ENCODE measurements at places on chromosomes 7 and 10.

DNA sequence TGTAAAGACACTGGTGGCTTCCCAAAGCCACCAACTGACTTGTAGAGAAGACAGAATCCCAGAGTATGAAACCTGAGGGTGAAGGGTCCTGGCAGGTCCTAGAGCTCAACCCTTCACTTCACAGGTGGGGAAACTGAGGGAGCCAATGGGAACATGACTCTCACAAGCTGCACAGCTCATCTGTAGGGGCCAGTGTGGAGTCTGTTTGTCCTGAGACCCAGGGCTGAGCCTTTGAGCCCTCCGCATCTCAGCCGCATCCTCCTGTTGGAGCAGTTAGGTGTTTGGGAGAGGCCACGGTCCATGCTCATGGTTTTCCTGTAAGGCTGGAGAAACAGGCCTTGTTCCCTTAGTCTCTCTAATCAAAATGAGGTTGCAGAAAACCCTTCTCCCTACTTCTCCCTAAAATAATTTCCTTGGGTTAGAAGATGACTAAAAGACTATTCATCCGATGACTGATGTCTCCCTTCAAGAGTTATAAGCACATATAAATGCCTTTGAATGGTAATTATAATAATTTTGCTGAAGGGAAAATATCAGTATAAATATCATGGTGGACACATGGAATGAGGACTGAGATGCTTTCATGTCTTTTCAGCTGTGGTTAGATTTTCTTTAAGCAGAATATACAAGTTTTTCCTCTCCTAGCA is 10.3 kb downstream of the HTRA1 start:
- DNase-seq, result no peak

- no peak for DNase-seq
These were observed 296.5 kb upstream of the ZNF32 start for GRCh38 chr10:43945094-43945730.

DNA sequence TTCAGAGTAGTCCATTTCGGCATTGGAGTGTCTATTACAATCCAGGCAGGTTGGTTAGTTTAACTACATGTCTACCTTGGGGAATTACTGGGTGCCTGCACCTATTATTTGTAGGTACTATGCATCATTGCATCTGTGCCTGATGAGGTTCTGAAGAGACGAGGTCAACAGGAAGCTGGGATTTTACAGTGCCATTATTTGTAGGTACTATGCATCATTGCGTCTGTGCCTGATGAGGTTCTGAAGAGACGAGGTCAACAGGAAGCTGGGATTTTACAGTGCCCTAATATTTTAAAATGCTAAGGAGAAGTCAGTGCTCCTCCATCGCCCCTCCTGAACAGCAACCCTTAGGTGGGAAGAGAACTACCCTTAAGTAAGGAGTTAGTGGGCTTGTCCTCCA is 41.7 kb downstream of the NPY start:
- DNase-seq, result no peak

- DNase-seq, result no peak
These were observed 54.2 kb downstream of the DOCK1 start for GRCh38 chr10:126959431-126959830.

- DNase-seq, result no peak
These were observed 9.2 kb downstream of the AGBL3 start for GRCh38 chr7:134995239-134996096.

- no peak for DNase-seq
These were observed 102.0 kb upstream of the DKK1 start for GRCh38 chr10:52212062-52212461.

DNA sequence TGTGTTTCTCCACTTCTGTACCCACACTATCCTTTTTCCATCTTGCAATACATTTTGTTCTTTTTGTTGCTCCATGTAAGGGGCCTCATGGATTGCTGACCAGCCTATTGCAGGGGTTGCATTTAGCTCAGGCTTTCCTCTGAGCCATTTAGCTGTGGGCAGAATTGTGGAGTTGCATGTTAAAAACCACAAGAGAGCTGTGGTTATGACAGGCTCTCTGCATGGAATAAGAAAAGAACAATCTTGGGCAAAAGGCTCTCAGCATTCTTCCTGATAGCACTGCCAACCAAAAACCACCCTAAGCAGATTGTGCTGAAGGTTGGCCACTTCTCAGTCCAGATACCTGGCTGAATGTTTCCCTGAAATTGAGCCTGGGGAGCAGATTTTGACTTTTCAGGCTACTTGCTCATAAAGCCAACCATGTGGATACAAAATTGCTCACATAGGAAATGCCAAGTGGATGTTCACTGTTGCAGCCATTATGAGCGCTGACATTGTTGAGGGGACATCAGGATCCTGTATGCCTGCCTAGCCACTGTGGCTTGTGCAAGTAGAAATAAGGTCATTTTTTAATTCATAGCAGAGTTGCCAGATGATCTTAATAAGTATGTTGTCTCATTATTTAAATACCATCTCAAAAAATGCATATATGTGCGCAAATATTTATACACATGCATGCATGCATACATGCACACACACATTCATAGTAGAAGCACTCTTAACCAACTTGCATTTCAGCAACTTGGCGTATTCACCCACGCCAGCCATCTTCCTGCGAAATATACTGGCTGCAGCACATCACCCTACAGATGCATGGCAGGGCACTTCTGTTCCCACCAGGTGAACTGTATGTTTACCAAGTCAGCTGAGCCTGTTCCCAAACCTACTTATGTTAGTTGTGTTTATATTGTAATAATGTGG is 695.4 kb downstream of the LRMDA start:
- no peak for DNase-seq

DNA sequence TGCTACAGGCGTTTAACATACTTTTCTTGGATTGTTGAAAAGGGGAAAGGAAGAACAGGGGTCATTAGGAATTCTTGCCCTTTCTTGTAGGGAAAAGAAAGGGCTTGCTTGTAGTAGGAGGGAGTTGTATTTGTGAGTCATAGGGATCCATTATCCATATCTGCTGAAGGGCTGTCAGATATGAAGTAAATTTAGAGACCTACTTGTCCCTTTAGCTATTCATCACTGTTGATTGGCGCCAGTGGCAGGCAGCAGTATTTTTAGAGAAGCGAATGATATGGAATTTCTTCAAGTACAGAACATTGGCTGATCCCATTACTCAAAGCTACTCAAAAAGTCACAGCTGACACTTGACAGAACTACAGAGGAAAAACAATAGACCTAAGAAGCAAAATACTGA is 97.7 kb downstream of the CELF2 start:
- DNase-seq, result no peak

DNA sequence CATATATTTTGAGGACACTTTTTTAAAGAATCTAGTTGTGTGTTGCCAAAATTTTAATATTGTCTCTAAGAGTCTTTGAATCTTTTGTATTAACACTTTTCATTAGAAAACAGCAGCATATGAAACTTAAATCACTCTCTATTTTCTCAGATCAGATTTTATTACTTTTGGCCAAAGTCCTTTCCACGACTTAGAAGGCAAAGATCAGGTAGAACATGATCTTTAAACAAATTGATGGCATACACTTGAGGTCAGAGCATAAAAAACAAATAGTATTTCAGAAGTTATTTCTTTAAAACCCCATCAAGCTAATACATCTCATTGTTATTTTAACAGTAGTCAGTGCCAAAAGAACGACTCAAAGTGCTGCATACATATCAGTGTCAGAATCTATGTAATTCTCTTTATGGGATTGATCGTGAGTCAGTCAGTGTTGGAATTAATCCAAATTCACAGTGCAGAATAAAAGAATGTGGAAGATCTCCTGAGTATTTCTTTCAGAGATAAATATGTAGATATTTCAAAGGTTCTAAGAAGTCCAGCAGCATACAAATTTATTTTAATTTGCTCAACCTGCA is 9.6 kb upstream of the AGMO start:
- no peak for DNase-seq

DNA sequence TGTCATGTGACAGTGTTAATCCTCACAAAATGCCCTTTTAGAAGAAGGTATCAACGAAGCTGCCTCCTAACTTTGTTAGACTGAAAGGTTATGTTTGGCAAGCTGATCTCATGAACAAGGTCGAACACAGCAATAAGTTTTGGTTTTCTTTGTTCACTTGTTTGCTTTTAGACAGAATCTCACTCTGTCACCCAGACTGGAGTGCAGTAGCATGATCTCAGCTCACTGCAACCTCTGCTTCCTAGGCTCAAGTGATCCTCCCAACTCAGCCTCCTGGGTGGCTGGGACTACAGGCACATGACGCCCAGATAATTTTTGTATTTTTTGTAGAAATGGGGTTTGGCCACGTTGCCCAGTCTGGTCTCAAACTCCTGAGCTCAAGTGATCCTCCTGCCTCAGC is 1.1 kb downstream of the STRA8 start:
- DNase-seq, result no peak

GRCh38 chr7:136179154-136179553 is 202.0 kb upstream of the MTPN start:
- DNase-seq, result no peak

- no peak for DNase-seq
These were observed 102.1 kb downstream of the PPP1R17 start for GRCh38 chr7:31788883-31789680.

GRCh38 chr7:1986366-1987083 is 246.2 kb downstream of the MAD1L1 start:
- DNase-seq, result no peak

- DNase-seq, result no peak
These were observed 116.2 kb downstream of the FAM107B start for GRCh38 chr10:14658331-14659127.

GRCh38 chr10:30821994-30822692 is 192.6 kb upstream of the LYZL2 start:
- no peak for DNase-seq

GRCh38 chr7:36677769-36678437 is 46.4 kb downstream of the AOAH start:
- no peak for DNase-seq

- no peak for DNase-seq
These were observed 30.5 kb upstream of the SFTPD start for GRCh38 chr10:79979310-79979975.

- no peak for DNase-seq
These were observed 112.2 kb downstream of the EXOC4 start for GRCh38 chr7:133364959-133365690.

GRCh38 chr10:24952143-24952706 is at the start of gene PRTFDC1:
TSS of gene PRTFDC1 (minus strand) at chr10:24952606. CDS start at chr10:24952575, 31 bp downstream.
- DNase-seq, result no peak

GRCh38 chr10:12193193-12193592 is 2.5 kb downstream of the NUDT5 start:
- no peak for DNase-seq

- DNase-seq, result no peak
These were observed 700.0 kb upstream of the PCDH15 start for GRCh38 chr10:55500931-55501559.

GRCh38 chr7:158861936-158862704 is 5.8 kb downstream of the DYNC2I1 start:
- DNase-seq, result no peak

DNA sequence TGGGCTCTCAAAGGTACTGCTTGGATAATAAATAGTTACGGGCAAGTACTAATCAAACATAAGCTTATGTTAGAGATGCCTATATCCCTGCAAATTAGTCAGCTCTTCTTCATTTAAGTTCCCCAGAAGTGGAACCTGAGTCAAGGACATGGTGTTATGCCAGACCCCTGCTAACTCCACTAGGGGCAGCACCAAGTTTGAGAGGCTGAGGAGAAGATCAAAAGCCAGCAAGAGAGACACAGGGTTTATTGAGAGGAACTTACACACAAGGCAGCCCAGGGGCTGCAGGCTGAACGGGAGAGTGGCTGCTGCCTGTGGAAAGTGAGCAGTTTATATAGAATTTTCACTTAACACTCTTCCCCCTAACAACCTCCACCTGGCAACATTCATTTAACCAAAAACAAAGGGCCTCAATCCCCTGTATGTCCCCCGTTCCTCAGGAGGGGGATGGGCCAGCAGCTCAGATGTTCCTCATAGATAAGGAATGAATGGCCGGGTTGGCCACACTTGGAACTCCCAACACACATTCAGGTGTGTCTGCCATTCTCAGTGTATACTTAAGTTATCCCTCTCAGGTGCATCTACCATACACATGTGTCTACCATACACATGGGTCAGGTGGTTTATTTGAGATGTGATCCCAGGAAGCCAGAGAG is 62.6 kb upstream of the GHITM start:
- DNase-seq, result no peak

GRCh38 chr10:43047288-43047970 is 29.4 kb upstream of the RET start:
- no peak for DNase-seq

- DNase-seq, result no peak
These were observed 7.8 kb upstream of the MRPS24 start for GRCh38 chr7:43876976-43877745.

DNA sequence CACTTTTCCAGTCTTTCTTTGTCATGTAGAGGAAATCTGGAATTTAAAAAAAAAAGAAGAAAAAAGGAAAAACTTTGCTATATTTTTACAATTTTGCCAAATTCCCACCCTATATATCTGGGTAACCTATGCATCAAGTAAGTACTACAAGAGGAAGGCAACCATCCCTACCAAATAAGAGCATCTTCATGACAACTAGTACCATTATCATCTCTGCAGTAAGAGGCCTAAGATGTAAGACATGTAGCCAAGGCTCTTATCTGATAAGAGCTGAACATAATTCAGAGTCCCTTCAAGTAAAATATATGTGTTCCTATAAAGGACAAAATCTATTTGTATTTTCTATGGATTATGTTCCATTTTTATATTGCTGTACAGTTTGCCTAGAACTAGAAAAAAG is 3.5 kb downstream of the THAP5 start:
- no peak for DNase-seq

DNA sequence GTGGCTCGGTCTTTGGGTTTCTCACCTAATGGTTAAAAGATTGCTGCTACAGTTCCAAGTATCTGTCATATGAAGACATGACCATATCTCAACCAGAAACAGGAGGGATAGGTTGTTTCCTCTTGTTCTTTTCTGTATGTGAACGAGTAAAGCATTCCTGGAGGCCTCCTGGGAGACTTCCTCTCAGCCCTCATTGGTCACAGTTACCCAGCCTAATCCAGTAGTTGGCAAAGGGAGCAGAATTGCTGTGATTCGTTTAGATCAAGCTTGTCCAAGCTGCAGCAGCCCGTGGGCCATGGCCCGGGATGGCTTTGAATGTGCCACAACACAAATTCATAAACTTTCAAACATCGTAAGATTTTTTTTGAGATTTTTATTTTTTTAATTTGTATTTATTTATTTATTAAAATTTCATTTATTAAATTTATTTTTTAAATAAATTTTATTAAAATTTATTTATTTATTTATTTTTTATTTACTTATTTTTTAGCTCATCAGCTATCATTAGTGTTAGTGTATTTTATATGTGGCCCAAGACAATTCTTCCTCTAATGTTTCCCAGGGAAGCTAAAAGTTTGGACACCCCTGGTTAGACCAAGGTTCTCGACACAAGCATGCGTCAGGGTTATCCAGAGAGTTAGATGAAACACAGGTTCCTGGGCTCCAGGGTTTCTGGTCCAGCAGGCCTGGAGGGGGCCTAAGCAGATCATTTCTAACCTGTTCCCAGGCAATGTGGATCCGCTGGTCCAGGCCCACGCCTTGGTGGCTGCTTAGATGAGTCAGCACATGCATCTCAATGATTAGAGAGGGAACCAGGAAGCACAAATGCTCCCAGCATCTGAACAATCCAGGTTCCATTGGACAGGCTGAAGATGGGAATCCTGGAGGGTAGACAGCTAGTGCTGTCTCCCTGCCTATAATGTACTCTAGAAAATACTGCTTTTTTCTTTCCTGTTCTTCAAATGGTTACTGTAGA is 25.6 kb downstream of the CDC123 start:
- DNase-seq, result no peak

All from NCI-H187 treated with DMSO at 0.1 percent for 48 hours (cell line).